A549 treated with CpdA at 1 μM for 4 hours (cell line): ENCODE measurements at places on chromosomes 2 and 18. TPM values are rescaled to one million over a fixed set of nuclear protein-coding genes. Genes with fewer than 3 reads are reported as not detected.

Gene FOXI3
- total RNA-seq, result not detected in 5 replicates

Gene CRYBA2
- 0.44 TPM in 1 of 5 replicates, not detected in the others for total RNA-seq

Gene MROH2A
- total RNA-seq, result 0.10 to 0.19 TPM (median 0.13 TPM) in 3 of 5 replicates, not detected in the others

Gene NMS
- not detected in 5 replicates for total RNA-seq

Gene COMMD1
- total RNA-seq, result 34.0 to 46.2 TPM (median 43.0 TPM) in 5 replicates

Gene GPR39
- 9.8 to 11.8 TPM (median 11.6 TPM) in 5 replicates for total RNA-seq

Gene FIGN
- 1.3 to 2.6 TPM (median 2.1 TPM) in 5 replicates for total RNA-seq

Gene SFTPB
- 0.09 to 0.29 TPM (median 0.20 TPM) in 4 of 5 replicates, not detected in the other for total RNA-seq

Gene SLC9A2
- 3.0 to 3.9 TPM (median 3.3 TPM) in 5 replicates for total RNA-seq

Gene VAMP5
- total RNA-seq, result 0.11 TPM in 1 of 5 replicates, not detected in the others

Gene ANKRD44
- 1.1 to 2.2 TPM (median 1.5 TPM) in 5 replicates for total RNA-seq

Gene TRIB2
- total RNA-seq, result 0.20 to 0.65 TPM (median 0.43 TPM) in 5 replicates

Gene NOL4
- not detected in 5 replicates for total RNA-seq

Gene OSBPL6
- total RNA-seq, result 6.5 to 7.9 TPM (median 7.0 TPM) in 5 replicates

Gene HS6ST1
- total RNA-seq, result 11.5 to 14.3 TPM (median 12.9 TPM) in 5 replicates

Gene CNTNAP5
- total RNA-seq, result not detected in 5 replicates

Gene FKBP1B
- 8.6 to 10.1 TPM (median 8.9 TPM) in 5 replicates for total RNA-seq

Gene PTCD3
- total RNA-seq, result 58.8 to 113 TPM (median 72.6 TPM) in 5 replicates

Gene LOXHD1
- total RNA-seq, result not detected in 5 replicates

Gene SNED1
- 0.42 to 0.72 TPM (median 0.58 TPM) in 5 replicates for total RNA-seq

Gene ACMSD
- total RNA-seq, result not detected in 5 replicates

Gene NCOA1
- 7.6 to 12.8 TPM (median 10.2 TPM) in 5 replicates for total RNA-seq

Gene DSG2
- 44.3 to 72.4 TPM (median 63.4 TPM) in 5 replicates for total RNA-seq

Gene STARD6
- total RNA-seq, result 0.22 TPM in 1 of 5 replicates, not detected in the others

Gene ABCA12
- 0.10 to 0.21 TPM (median 0.17 TPM) in 5 replicates for total RNA-seq

Gene IL1RL2
- not detected in 5 replicates for total RNA-seq

Gene LYG2
- not detected in 5 replicates for total RNA-seq

Gene COL3A1
- total RNA-seq, result 0.09 to 0.28 TPM (median 0.25 TPM) in 5 replicates

Gene TUBA3E
- total RNA-seq, result not detected in 5 replicates

Gene REG3G
- 0.10 TPM in 1 of 5 replicates, not detected in the others for total RNA-seq

Gene FAM237A
- total RNA-seq, result not detected in 5 replicates

Gene FAHD2A
- 26.5 to 33.5 TPM (median 30.6 TPM) in 5 replicates for total RNA-seq

Gene IL18RAP
- 0.03 TPM in 1 of 5 replicates, not detected in the others for total RNA-seq

Gene UGT1A5
- not detected in 5 replicates for total RNA-seq

Gene CPO
- total RNA-seq, result 0.13 TPM in 1 of 5 replicates, not detected in the others

Gene ABCG5
- 0.01 TPM in 1 of 5 replicates, not detected in the others for total RNA-seq

Gene C2orf76
- total RNA-seq, result 10.7 to 15.3 TPM (median 12.0 TPM) in 5 replicates

Gene SERPINB4
- total RNA-seq, result 0.16 to 0.26 TPM (median 0.20 TPM) in 5 replicates

Gene PLEK
- total RNA-seq, result 0.01 TPM in 1 of 5 replicates, not detected in the others

Gene ZAP70
- total RNA-seq, result 0.06 TPM in 1 of 5 replicates, not detected in the others

Gene ANO7
- 1.4 to 2.5 TPM (median 2.1 TPM) in 5 replicates for total RNA-seq

Gene SCG2
- 0.86 to 1.4 TPM (median 1.2 TPM) in 5 replicates for total RNA-seq

Gene AP1S3
- 18.8 to 44.4 TPM (median 25.2 TPM) in 5 replicates for total RNA-seq

Gene LGALSL
- total RNA-seq, result 9.0 to 12.0 TPM (median 11.2 TPM) in 5 replicates

Gene HDLBP
- 260 to 289 TPM (median 272 TPM) in 5 replicates for total RNA-seq

Gene BOLL
- total RNA-seq, result not detected in 5 replicates

Gene MYCN
- total RNA-seq, result not detected in 5 replicates

Gene DLX1
- total RNA-seq, result 3.0 to 3.8 TPM (median 3.5 TPM) in 5 replicates

Gene SULT1C4
- 0.02 TPM in 1 of 5 replicates, not detected in the others for total RNA-seq

Gene CNGA3
- not detected in 5 replicates for total RNA-seq

Gene CRYGD
- total RNA-seq, result not detected in 5 replicates

Gene TRPM8
- total RNA-seq, result 0.15 to 0.59 TPM (median 0.20 TPM) in 5 replicates

Gene ABHD1
- 0.63 to 2.3 TPM (median 1.9 TPM) in 5 replicates for total RNA-seq

Gene ELOA2
- total RNA-seq, result not detected in 5 replicates

Gene PLGLB2
- 0.14 to 0.41 TPM (median 0.29 TPM) in 4 of 5 replicates, not detected in the other for total RNA-seq

Gene KCNS3
- 1.1 to 1.3 TPM (median 1.2 TPM) in 5 replicates for total RNA-seq

Gene UGT1A4
- total RNA-seq, result 0.07 TPM in 1 of 5 replicates, not detected in the others

Gene HJURP
- 76.9 to 99.6 TPM (median 81.6 TPM) in 5 replicates for total RNA-seq
